ENCODE measurements at places on chromosomes 2 and 18.

- no peak for DNase-seq
Measured at GRCh38 chr2:215900203-215900611, 113.1 kb downstream of the MREG start.

DNA sequence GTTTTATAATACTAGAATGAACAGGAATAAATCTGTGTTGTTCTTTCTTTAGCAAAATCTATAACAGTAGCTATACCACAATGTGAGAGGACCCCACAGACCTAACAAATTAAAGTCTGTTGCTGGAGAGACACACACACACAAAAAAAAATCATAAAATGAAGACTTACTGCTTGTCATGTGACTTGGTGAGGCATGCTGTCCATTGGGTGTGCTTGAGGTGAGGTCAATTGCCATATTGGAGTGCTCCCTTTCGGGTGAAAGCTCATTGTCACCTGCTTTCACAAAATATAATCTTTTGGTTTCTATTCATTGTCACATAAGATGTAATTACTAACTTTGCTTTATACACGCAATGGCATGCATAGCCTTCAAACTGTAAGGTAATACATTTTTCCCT is 3.9 kb downstream of the IKZF2 start:
- no peak for DNase-seq

DNA sequence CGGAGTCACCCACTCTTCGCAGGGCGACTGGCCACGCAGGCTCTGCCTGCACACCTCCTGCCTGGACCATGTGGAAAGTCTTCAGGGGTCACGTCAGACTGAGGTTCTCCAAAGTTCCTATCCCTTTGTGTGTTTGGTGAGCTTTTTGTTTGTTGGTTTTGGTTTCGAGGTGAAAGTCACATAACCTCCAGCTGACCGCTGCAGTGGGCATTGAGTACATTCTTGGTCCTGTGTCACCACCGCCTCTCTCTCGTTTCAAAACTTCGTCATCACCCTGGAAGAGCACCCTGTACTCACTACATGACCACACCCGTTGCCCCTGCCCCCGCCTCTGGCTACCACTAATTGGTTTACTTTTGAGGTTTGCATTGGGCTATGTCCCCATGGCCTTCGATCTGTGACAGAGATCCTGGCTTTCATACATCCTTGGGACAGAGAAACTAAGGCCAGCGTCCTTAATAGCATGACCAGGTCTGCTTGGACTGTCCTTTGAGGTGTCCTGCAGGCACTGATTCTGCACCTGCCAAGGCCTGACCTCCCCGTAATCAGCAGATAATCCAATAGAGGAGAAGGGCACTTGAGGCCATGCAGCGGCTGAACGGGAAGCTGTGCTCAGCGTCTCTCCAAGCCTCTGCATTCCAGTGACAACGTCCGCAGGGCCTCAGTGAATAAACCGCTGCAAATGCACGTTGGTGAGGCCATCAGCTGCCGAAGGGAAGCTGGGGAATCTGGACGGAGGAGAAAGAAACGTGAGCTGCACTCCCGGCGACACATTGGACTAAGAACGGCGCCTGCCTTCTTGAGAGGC is 46.8 kb downstream of the SH3BP4 start:
- no peak for DNase-seq

GRCh38 chr2:18620867-18621632 is 31.7 kb upstream of the NT5C1B start:
- DNase-seq, result no peak

GRCh38 chr2:118065015-118065706 is 23.1 kb upstream of the INSIG2 start:
- no peak for DNase-seq

GRCh38 chr2:186590759-186591505 is 1.1 kb downstream of the ITGAV start:
- DNase-seq, result no peak

DNA sequence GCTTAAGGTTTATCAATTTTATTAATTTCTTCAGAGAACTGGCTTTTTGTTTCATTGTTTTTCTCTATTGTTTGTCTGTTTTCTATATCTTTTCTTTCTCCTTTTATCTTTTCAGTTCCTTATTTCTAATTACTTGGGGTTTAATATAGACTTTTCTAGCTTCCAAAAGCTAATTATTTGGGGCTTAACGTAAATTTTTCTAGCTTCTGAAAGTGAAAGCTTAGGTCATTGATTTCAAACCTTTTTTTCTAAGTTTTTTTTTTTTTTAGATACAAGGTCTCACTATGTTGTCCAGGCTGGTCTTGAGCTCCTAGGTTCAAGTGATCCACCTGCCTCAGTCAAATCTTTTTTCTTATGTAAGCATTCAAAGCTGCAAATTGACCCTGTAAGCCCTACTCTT is 266.6 kb downstream of the CAMKMT start:
- no peak for DNase-seq

- DNase-seq, result no peak
Measured at GRCh38 chr18:6363216-6363615, 51.5 kb downstream of the L3MBTL4 start.

DNA sequence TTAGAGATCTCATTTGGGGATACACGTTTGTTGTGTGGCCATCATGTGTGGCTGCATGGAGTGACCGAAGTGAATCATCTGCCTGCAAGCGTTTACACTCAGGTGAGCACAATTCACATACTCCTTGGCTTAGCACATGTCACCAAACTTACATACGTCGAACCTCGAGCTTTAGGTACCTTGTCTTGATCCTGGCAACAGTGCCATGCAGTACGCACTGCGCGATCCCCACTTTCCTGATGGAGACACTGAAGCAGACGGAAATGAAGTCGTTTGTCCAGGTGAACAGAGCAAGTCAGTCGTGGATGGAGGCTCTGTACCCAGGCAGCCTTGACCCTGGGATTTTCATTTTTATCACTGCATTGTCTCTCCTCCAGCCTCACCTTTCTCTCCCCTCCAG is 32.3 kb downstream of the KLHL29 start:
- no peak for DNase-seq

DNA sequence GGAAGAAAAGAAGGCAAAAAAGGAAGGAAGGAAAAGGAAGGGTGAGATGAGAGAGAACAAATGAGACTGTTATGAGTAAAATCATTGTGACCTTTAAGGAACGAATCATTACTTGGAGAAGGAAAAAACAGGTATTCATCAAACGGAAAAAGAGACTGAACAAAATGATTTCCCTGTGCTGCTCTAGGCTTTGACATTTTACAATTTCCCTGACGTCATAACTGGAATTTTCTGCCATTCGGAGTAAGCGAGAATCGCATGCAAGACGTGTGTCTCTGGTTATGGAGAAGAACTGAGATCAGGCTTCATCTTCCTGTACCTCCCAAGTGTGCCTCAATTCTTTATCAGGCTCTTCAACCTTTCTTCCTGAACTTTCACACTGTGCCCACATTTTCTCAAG is 534.7 kb upstream of the KLHL29 start:
- no peak for DNase-seq

- DNase-seq, result no peak
Measured at GRCh38 chr2:32699151-32699550, 71.3 kb downstream of the TTC27 start.

GRCh38 chr2:99998651-99999320 is 143.6 kb downstream of the AFF3 start:
- no peak for DNase-seq

GRCh38 chr2:206408323-206409320 is 34.7 kb upstream of the ADAM23 start:
- no peak for DNase-seq

DNA sequence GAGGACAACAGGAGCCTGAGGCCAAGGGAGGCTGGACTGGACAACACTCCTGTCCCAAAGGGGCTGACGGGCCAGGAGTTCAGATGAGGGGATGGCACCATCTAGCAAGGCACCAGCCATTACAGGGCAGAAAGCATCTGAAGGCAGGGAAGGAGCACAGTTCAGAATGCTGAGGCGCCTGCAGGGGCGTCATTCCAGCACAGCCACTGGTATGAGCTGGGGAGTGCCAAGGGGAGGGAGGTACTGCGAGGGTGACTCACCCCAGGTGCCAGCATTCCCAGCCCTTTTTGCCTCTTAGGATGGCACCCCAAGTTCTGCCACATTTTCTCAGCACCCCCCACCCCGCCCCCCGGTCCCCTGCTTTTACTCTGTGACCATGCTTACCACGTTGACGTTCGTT is 129.8 kb upstream of the EPAS1 start:
- no peak for DNase-seq

GRCh38 chr2:95333888-95334338 is 36.8 kb downstream of the KCNIP3 start:
- DNase-seq, result peak; percentile 85

Data from renal cortex interstitium (tissue), 15 donors.